ENCODE measurements at places on chromosomes 4 and X. TPM values are rescaled to one million over a fixed set of nuclear protein-coding genes. Genes with fewer than 3 reads are reported as not detected.
A peak's percentile ranks its signal among the peaks of the same experiment; 100 is the strongest.

DNA sequence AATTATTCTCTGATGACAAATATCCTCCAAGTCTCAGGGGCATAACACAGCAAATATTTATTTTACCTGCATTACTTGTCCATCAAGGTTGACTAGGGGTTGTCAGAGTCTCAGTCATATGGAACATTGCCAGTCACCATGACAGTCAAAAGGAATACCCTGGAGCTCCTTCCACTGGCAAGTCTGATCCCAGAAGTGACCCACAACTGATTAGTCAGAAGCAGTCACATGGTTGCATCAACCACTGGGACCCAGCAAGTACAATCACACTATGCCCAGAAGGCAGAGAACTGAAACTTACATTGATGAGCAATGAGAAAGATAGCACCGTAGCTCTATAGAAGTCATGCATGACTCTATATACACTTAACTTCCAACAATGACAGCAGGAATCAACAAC, 41.9 kb upstream of the SOD3 start:
- H3K4me1 ChIP-seq = no peaks in the 10 kb centered on the region
- H3K4me3 ChIP-seq = no peak overlapping the region
- H3K36me3 ChIP-seq = no peaks in the 10 kb centered on the region
- DNase-seq = peak; percentile 20

DNA sequence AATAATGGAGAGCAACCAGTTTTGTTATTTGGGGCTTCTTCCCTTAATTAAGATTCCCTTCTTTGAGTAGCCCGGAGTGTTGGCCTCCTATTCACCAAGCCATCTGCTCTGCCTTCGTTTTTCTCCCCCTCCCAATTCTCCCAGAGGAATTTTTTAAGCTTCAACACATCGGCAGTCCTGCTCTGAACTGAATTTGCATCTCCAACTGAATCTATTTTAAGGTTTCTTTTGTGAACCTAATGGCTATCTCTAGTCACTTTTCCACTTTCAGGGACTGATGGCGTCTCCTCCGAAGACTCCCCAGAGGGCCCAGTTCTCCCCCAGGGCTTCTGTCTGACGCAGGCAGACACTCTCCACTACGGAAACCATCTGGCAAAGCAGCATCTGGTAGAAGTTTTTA, 280.2 kb downstream of the ADGRA3 start:
- no peaks in the 10 kb centered on the region for H3K27me3 ChIP-seq
- H3K4me1 ChIP-seq = no peaks in the 10 kb centered on the region
- DNase-seq = no peak
- H3K4me3 ChIP-seq = no peak overlapping the region
- no peak overlapping the region for H3K27ac ChIP-seq

Gene TXK
- total RNA-seq = 0.26 TPM

DNA sequence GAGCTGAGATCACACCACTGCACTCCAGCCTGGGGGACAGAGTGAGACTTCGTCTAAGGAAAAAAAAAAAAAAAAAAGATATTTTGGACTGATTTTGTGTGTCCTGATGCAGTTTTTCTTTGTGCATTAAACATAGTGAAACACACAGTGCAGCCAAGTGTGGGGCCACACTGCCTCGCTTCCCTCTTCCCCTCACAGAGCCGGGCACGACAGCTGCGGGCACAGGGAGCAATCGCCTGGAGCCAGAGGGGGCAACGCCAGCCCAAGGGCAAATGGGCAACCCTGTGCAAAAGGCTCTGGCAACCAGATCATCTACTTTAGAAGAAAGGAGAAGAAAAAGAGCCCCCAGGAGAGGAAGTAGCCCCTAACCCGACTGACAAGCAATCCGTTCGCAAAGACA, 13.5 kb upstream of the CCNQ start:
- no peaks in the 10 kb centered on the region for H3K36me3 ChIP-seq
- no peaks in the 10 kb centered on the region for H3K4me1 ChIP-seq
- H3K27ac ChIP-seq = no peak overlapping the region
- no peak overlapping the region for H3K4me3 ChIP-seq

Gene MID2
- total RNA-seq = 24.7 TPM

Gene EPHA5
- 1.9 TPM for total RNA-seq

- no peaks in the 10 kb centered on the region for H3K4me1 ChIP-seq
- no peak overlapping the region for H3K4me3 ChIP-seq
- H3K27ac ChIP-seq = no peak overlapping the region
- no peak for DNase-seq
- no peaks in the 10 kb centered on the region for H3K27me3 ChIP-seq
Measured at GRCh38 chr4:26589705-26590104, 5.8 kb downstream of the TBC1D19 start.

- DNase-seq = no peak
- no peaks in the 10 kb centered on the region for H3K27me3 ChIP-seq
- H3K27ac ChIP-seq = no peak overlapping the region
- H3K36me3 ChIP-seq = no peaks in the 10 kb centered on the region
- H3K4me3 ChIP-seq = no peak overlapping the region
- no peaks in the 10 kb centered on the region for H3K4me1 ChIP-seq
Measured at GRCh38 chr4:25628451-25628850, 27.2 kb upstream of the SLC34A2 start.

DNA sequence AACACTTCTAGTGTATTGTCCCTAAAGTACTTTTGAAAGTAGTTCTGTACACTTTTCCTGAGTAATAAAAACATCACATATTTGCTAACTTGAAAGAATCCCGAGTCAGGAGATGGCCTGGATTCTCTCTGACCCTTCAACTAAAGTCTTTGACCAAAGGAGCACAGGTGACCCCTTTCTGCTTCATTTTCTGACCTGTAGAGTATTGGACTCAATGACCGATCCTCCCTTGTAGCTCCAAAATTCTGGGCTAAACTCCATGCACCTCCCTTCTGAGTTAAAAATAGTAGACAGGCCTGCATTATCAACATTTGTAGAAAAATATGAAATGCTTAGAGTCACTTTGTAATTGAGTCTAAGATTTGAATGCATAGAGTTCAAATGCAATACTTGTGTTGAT, 4.0 kb upstream of the TAPT1 start:
- H3K27me3 ChIP-seq = no peaks in the 10 kb centered on the region
- no peaks in the 10 kb centered on the region for H3K36me3 ChIP-seq
- no peak overlapping the region for H3K27ac ChIP-seq
- no peaks in the 10 kb centered on the region for H3K4me1 ChIP-seq

Gene SLC9B1
- 0.41 TPM for total RNA-seq

- no peaks in the 10 kb centered on the region for H3K27me3 ChIP-seq
- DNase-seq = no peak
- no peaks in the 10 kb centered on the region for H3K36me3 ChIP-seq
- no peak overlapping the region for H3K4me3 ChIP-seq
- H3K4me1 ChIP-seq = no peaks in the 10 kb centered on the region
Measured at GRCh38 chrX:38699121-38699520, 102.1 kb upstream of the MID1IP1 start.

Gene TBC1D9
- 21.7 TPM for total RNA-seq

Gene GAGE13
- not detected for total RNA-seq

DNA sequence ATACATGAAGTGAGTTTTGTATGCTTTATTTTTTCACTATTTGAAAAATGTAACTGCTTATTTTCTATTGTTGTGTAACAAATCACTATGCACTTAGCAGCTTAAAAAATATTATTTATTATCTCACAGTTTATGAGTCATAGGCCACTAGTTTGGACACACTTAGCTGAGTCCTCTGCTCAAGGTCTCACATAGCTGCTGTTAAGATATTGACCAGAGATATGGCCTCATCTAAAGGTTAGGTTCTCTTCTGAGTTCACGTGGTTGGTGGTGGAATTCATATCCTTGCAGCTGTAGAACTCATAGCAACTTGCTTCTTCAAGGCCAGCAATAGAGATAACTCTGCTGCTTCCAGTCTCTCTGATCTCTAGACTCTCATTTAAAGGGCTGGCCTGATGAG, 534.4 kb downstream of the SPRY1 start:
- DNase-seq = no peak
- no peak overlapping the region for H3K4me3 ChIP-seq
- H3K4me1 ChIP-seq = no peaks in the 10 kb centered on the region
- no peak overlapping the region for H3K27ac ChIP-seq
- no peaks in the 10 kb centered on the region for H3K27me3 ChIP-seq

GRCh38 chr4:118788911-118789310, 47.0 kb downstream of the SEC24D start:
- no peaks in the 10 kb centered on the region for H3K36me3 ChIP-seq
- no peaks in the 10 kb centered on the region for H3K27me3 ChIP-seq
- no peak overlapping the region for H3K27ac ChIP-seq

- no peaks in the 10 kb centered on the region for H3K4me1 ChIP-seq
- no peaks in the 10 kb centered on the region for H3K36me3 ChIP-seq
- no peak overlapping the region for H3K4me3 ChIP-seq
- DNase-seq = no peak
Measured at GRCh38 chrX:30786374-30786773, 102.7 kb downstream of the TAB3 start.

- DNase-seq = no peak
- H3K4me1 ChIP-seq = no peaks in the 10 kb centered on the region
Measured at GRCh38 chr4:52833941-52834525, 28.1 kb upstream of the RASL11B start.

GRCh38 chr4:29304595-29304994, 1415.6 kb upstream of the PCDH7 start:
- DNase-seq = no peak
- no peaks in the 10 kb centered on the region for H3K27me3 ChIP-seq
- no peaks in the 10 kb centered on the region for H3K4me1 ChIP-seq
- no peak overlapping the region for H3K4me3 ChIP-seq
- no peak overlapping the region for H3K27ac ChIP-seq

Gene AFP
- total RNA-seq = 1.3 TPM

DNA sequence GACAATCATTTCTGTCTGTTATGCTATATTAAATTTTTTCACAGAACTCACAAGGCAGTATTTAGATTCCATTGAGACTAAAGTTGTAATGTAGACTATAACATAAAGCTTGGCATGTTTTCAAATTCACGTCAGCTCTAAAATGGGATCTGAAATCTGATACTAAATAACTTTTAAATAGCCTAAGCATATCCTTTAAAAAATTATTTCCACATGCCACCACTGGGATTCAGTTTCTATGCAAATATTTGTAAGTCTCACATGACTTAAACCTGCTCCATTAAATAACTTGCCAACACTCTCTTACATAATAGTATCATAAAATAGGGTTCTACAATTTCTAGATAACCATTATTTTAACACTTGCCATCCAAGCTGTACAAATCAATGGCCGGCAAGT, 32.4 kb downstream of the KLHL8 start:
- H3K27me3 ChIP-seq = no peaks in the 10 kb centered on the region
- H3K36me3 ChIP-seq = no peaks in the 10 kb centered on the region
- no peak overlapping the region for H3K27ac ChIP-seq
- H3K4me1 ChIP-seq = no peaks in the 10 kb centered on the region

GRCh38 chr4:186948361-186949242, 224.9 kb upstream of the FAT1 start:
- no peak for DNase-seq
- H3K27me3 ChIP-seq = no peaks in the 10 kb centered on the region

Gene BTC
- 0.08 TPM for total RNA-seq

Gene FDCSP
- not detected for total RNA-seq

DNA sequence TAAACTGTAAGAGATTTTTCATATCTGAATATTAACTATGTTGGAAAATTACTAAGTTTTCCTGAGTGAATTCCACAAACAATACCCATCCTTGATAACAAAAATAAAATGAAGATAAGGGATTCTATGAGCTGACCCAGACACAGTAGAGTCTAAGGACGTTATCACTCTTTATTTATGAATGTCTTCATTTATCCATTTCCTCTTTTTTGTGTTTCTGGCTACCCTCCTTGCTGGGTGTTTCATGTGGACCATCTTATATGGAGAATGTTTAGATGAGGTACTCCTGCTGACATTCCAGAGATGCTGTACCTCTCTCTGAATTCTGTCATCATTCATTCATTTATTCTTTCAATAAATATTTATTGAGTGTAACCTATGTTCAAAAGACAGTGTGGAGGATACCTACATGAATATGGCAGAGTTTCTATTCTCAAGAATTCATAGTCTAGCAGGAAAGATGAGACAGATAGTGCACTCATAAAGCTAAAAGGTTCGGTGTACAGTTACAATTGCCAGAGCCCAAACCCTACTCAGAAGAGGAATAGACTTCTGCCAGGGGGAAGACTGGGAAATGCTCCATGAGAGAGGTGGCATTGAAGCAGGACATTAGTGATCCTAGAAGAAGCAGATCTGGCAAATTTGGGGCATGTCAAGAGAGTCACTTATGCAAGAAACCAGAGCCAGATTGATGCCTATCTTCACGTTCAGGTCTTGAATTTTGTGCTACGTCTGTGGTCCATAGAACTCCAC, 195.8 kb downstream of the MAML3 start:
- H3K4me3 ChIP-seq = no peak overlapping the region
- no peaks in the 10 kb centered on the region for H3K4me1 ChIP-seq
- H3K27ac ChIP-seq = no peak overlapping the region
- H3K36me3 ChIP-seq = no peaks in the 10 kb centered on the region
- no peak for DNase-seq
- H3K27me3 ChIP-seq = no peaks in the 10 kb centered on the region

GRCh38 chr4:144509088-144510015, 136.6 kb upstream of the HHIP start:
- no peak overlapping the region for H3K4me3 ChIP-seq
- H3K4me1 ChIP-seq = no peaks in the 10 kb centered on the region
- no peaks in the 10 kb centered on the region for H3K27me3 ChIP-seq
- no peaks in the 10 kb centered on the region for H3K36me3 ChIP-seq

DNA sequence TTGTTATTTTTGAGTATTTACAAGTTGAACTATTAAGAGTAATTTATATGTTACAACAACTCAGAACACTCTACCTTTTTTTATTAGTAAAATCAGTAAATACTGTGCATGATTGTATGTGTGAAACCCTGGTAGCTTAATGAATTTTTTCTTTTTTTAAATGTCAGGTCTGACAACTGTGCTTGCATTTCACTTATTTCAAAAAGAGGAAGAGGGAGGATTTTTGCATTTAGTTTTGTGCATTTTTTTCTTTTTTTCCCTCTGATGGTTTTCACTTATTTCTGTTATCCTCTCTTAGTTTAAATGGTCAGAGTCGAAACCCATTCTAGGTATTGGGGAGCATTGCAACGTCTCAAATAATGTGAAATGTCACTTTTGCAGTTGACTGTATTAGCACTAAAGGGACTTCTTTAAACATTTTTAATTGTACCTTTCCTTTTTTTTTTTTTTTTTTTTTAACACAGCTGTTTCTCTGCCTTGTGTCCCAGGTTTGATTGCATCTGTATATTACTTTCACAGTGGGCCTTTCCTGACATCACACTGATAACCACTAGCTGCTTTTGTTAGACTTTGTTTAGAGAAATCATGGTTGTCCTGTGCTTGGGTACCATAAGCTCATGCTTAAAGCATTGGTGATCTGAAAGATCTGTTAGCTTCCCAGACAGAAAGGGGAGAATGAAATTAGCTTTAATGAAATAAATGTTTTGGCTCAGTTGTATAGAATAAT, 28.5 kb downstream of the MOB1B start:
- no peaks in the 10 kb centered on the region for H3K27me3 ChIP-seq
- DNase-seq = no peak
- H3K36me3 ChIP-seq = no peaks in the 10 kb centered on the region
- no peak overlapping the region for H3K4me3 ChIP-seq

Gene GPR173
- 0.13 TPM for total RNA-seq

GRCh38 chrX:45011131-45011530, 138.1 kb downstream of the KDM6A start:
- no peak overlapping the region for H3K4me3 ChIP-seq
- no peaks in the 10 kb centered on the region for H3K36me3 ChIP-seq
- no peaks in the 10 kb centered on the region for H3K27me3 ChIP-seq
- no peaks in the 10 kb centered on the region for H3K4me1 ChIP-seq
- no peak overlapping the region for H3K27ac ChIP-seq

GRCh38 chr4:42566835-42567234, 90.1 kb downstream of the ATP8A1 start:
- DNase-seq = no peak
- no peak overlapping the region for H3K4me3 ChIP-seq
- no peaks in the 10 kb centered on the region for H3K4me1 ChIP-seq
- no peaks in the 10 kb centered on the region for H3K36me3 ChIP-seq
- no peak overlapping the region for H3K27ac ChIP-seq
- H3K27me3 ChIP-seq = no peaks in the 10 kb centered on the region

Measured in Panc1 (cell line).